ENCODE measurements at places on chromosomes 4 and X. TPM values are rescaled to one million over a fixed set of nuclear protein-coding genes. Genes with fewer than 3 reads are reported as not detected.

Gene RAB28
- total RNA-seq, result 18.8 TPM

Gene NIPAL1
- total RNA-seq, result 1.0 TPM

Gene RADX
- 1.0 TPM for total RNA-seq

Gene TEX13C
- total RNA-seq, result not detected

Gene SLC9A6
- 12.5 TPM for total RNA-seq

Gene KCNE5
- 20.4 TPM for total RNA-seq

Gene GUCY1A1
- 19.8 TPM for total RNA-seq

Gene XAGE1A
- not detected for total RNA-seq

Gene GPR143
- total RNA-seq, result 0.52 TPM

Gene MAGIX
- total RNA-seq, result 2.1 TPM

Gene RTL3
- total RNA-seq, result under 0.01 TPM

Gene PLS3
- 71.0 TPM for total RNA-seq

Gene F8A2
- not detected for total RNA-seq

Gene PRDX4
- total RNA-seq, result 146 TPM

Gene BMPR1B
- total RNA-seq, result 22.4 TPM

Gene GNRHR
- not detected for total RNA-seq

Gene DMP1
- not detected for total RNA-seq

Gene GUCY1B1
- 15.7 TPM for total RNA-seq

Gene FAM241A
- total RNA-seq, result 2.1 TPM

Gene HSFX4
- total RNA-seq, result not detected

Gene SPOCK3
- 1.0 TPM for total RNA-seq

Gene ASB12
- total RNA-seq, result 8.4 TPM

Gene ZNF157
- 0.52 TPM for total RNA-seq

Measured in skeletal muscle tissue (tissue), 5 donors.